Urinary bladder (tissue), 4 donors: ENCODE measurements at places on chromosomes 13 and 19. TPM values are rescaled to one million over a fixed set of nuclear protein-coding genes. Genes with fewer than 3 reads are reported as not detected.

CGB1 gene
- not detected for polyA plus RNA-seq

CCDC169 gene
- 3.1 TPM for polyA plus RNA-seq

DACT3 gene
- polyA plus RNA-seq: 78.9 TPM

KIR2DL4 gene
- 0.19 TPM for polyA plus RNA-seq

ADM5 gene
- 6.3 TPM for polyA plus RNA-seq

KLK1 gene
- 0.39 TPM for polyA plus RNA-seq

GRCh38 chr19:16361254-16361653, 36.6 kb downstream of the KLF2 start:
- DNase-seq: no peak

- DNase-seq: no peak
Measured at GRCh38 chr19:51559240-51559639, 11.8 kb upstream of the ZNF175 start.

DNA sequence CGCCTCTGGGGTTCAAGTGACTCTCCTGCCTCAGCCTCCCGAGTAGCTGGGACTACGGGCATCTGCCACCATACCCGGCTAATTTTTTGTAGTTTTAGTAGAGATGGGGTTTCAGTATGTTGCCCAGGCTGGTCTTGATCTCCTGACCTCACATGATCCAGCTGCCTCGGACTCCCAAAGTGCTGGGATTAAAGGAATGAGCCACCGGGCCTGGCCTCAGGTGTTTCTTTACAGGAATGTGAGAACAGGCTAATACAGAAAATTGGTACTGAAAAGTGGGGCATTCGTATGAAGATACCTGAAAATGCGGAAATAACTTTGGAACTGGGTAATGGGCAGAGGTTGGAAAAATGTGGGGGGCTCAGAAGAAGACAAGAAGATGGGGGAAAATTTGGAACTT, 2.8 kb upstream of the CDC16 start:
- DNase-seq: no peak

- no peak for DNase-seq
Measured at GRCh38 chr13:95948656-95949055, 104.5 kb downstream of the UGGT2 start.
